ENCODE measurements at places on chromosomes 11 and 22.
A peak's percentile ranks its signal among the peaks of the same experiment; 100 is the strongest.

GRCh38 chr11:113316256-113316655, 1.9 kb downstream of the TTC12 start:
- no peak for DNase-seq

GRCh38 chr11:132043714-132044113, 673.3 kb downstream of the NTM start:
- DNase-seq: no peak

GRCh38 chr22:49026494-49027367, 800.9 kb downstream of the BRD1 start:
- DNase-seq: no peak

- no peak for DNase-seq
Observed at GRCh38 chr11:36890121-36890679, 292.2 kb upstream of the RAG2 start.

- no peak for DNase-seq
Observed at GRCh38 chr22:37802310-37803194, 5.2 kb upstream of the GCAT start.

DNA sequence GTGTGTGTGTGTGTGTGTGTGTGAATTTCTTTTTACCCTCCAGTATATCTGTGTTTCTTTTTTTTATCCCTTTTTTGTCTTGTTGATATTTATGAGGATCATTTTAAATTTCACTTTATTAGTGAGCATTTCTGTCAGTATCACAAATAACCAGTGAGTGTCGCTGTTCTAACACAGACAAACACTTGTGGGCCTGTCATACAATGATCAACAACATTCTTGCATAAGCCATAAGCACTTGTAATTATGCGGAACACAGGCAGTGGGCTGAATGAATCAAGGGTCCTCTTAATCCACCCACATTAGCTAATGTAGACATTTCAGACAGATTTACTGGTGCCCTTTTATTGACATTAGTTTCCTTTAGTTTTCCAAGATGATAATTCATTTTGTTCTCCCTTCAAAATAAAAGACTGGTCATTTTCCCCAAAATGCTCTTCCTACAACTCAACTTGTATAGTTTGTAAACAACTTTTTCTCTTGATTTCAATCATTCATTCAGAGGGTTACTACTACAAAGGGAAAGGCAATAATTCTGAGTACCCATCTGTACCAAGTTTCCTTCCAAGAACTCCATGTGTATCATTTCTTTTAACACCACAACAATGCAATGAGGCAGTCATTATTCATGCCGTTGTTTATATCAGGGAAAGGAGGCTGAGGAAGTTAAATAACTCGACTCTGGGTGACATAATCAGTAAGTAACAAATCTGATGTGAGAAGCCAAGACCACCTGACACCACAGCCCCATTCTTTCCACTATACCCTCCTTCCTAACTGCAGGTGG, 34.5 kb upstream of the ANO3 start:
- DNase-seq: no peak

GRCh38 chr11:4071325-4071724, 23.3 kb upstream of the RRM1 start:
- DNase-seq: no peak

- DNase-seq: no peak
Observed at GRCh38 chr11:122215244-122215992, 99.4 kb upstream of the BLID start.

DNA sequence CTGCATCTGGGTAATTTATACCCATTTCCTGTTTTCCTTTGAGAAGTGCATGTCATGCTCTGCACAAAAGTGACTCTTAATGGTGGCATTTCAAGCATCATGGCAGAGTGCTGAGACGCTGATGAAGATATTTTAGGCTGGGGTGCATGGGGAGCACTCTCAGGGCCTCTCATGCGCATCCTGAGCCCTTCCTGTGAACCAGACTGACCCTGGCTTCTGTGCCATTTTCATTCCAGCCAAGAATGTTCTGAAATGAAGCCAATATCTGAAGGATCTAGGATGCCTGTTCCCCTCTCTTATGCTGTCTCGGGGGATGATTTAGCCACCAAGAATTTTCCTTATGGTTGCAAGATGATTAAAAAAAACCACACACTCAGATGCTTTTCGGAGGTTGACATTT, 61.5 kb downstream of the MIAT start:
- no peak for DNase-seq

- no peak for DNase-seq
Observed at GRCh38 chr11:80240245-80240644, 799.4 kb upstream of the TENM4 start.

DNA sequence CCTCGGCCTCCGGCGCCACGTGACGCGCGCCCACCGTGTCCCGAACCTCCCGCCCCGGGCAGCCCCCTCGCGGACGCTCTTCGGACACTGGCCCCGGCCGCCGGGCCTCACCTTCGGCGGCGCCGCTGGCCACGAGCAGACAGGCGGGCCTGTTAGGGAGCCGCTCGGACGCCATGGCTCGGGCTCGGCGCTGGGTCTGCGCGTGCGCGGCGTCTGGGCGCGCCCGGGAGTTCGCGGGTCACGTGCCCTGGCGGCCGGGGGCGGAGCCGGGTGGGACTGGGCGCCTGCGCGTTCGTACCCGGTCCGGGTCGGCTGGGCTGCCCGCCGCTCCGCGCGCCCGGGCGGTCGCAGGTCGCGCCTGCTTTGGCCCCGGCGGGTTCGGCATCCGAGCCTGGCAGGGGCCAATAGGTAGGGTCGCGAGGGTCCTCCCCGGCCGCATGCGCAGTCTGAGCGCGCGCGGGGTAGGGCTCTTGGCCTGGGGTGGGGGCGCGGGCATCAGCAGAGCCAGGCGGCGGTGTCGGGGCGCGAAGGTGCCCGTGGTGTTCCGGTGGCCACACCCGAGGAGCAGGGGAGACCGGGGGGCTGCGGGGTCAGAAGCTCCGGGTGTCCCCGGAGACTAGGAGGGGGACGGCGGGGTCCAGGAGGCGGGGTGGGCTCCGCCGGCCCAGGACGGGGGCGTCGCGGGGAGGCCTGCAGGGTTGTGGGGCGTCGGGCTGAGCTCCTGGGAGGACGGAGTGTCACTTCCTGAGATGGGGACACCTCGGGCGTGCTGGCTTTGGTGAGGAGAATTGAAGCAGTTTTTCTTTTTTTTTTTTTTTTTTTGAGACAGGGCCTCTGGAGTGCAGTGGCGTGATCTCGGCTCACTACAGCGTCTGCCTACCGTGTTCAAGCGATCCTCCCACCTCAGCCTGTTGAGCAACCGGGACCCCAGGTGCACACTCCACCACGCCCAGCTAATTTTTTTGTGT, at the start of gene GATD1:
TSS of gene GATD1 (minus strand) at position 200 of the 968 bp plus-strand sequence. CDS start at position 175, 25 bp downstream.
- DNase-seq: peak; percentile 45

Data from esophagus squamous epithelium (tissue), 5 donors.